Smooth muscle cell of trachea (primary cell): ENCODE measurements at places on chromosomes 16 and 17. TPM values are rescaled to one million over a fixed set of nuclear protein-coding genes. Genes with fewer than 3 reads are reported as not detected.

Gene SDR42E1
- 0.15 and 0.50 TPM in 2 replicates for total RNA-seq

Gene ESRP2
- 0.15 and 0.99 TPM in 2 replicates for total RNA-seq

Gene SMARCD2
- 120 and 133 TPM in 2 replicates for total RNA-seq

Gene WSCD1
- total RNA-seq, result under 0.01 and 0.15 TPM in 2 replicates

Gene NGFR
- 0.44 and 3.3 TPM in 2 replicates for total RNA-seq

Gene ZNF821
- total RNA-seq, result 4.1 and 4.6 TPM in 2 replicates

Gene HOXB7
- 1.7 and 2.0 TPM in 2 replicates for total RNA-seq

Gene DNAH9
- not detected in 2 replicates for total RNA-seq

Gene KRTAP4-5
- total RNA-seq, result not detected in 2 replicates

Gene ARL16
- 21.0 and 33.6 TPM in 2 replicates for total RNA-seq

Gene IGSF6
- total RNA-seq, result not detected in 2 replicates

Gene GLP2R
- under 0.01 TPM in 2 replicates for total RNA-seq

Gene ZPBP2
- total RNA-seq, result not detected in 2 replicates

Gene SECTM1
- total RNA-seq, result 39.7 and 198 TPM in 2 replicates

Gene SLC22A31
- total RNA-seq, result 0.33 TPM in 1 of 2 replicates, not detected in the other

Gene CDK3
- total RNA-seq, result 1.3 and 1.9 TPM in 2 replicates
